ENCODE measurements at places on chromosomes 16 and 17. TPM values are rescaled to one million over a fixed set of nuclear protein-coding genes. Genes with fewer than 3 reads are reported as not detected.

SNRNP25 gene
- total RNA-seq = 40.6 TPM

CCL16 gene
- total RNA-seq = not detected

ADGRG1 gene
- total RNA-seq = under 0.01 TPM

HOXB8 gene
- total RNA-seq = not detected

PFN1 gene
- total RNA-seq = 1,319 TPM

All from myometrial cell (primary cell).